ENCODE measurements at places on chromosomes 16 and 17.

DNA sequence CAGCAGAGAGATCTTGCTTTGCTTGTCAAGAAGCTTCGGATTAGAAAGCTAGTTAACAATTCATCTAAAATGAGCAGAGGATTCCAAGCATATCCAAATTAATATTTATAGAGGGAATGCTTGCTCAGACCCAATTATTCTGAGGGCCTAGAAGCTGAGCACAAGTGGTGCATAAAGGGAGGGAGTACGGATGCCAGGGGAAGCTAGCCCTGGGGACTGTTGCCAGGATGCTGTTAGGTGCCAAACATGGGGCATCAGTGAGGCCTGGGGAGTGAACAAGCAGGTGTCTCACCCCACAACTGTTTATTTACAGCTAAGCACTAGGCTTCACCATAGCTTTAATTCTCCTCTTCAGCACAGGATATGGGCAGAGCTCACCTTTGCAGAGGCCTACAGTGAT, 684.1 kb upstream of the C16orf82 start:
- DNase-seq, result no peak

- no peak for DNase-seq
Observed at GRCh38 chr17:79930877-79931816, 91.9 kb upstream of the CBX4 start.

GRCh38 chr17:48927978-48928745, 16.5 kb downstream of the SNF8 start:
- DNase-seq, result no peak

DNA sequence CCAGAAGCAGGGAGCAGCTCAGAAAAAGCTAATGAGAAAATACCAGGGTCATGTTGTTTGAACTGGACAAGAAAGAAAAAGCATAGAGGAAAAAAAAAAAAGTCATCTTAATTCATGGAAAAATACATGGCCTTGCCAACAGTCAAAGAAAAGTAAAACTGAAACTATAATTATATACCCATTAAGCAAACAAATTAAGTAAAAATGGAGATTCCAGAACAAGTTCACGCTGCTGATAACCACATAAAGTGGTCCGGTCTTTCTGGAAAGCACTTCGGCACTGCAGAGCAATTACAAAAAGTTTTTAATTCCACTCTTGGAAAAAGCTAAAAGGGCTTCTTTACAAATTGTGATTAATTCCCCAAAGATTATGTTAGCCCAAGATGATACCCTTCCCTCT, 12.4 kb upstream of the P2RX5 start:
- DNase-seq, result no peak

- DNase-seq, result no peak
Observed at GRCh38 chr17:72404872-72405271, 284.1 kb downstream of the SOX9 start.

DNA sequence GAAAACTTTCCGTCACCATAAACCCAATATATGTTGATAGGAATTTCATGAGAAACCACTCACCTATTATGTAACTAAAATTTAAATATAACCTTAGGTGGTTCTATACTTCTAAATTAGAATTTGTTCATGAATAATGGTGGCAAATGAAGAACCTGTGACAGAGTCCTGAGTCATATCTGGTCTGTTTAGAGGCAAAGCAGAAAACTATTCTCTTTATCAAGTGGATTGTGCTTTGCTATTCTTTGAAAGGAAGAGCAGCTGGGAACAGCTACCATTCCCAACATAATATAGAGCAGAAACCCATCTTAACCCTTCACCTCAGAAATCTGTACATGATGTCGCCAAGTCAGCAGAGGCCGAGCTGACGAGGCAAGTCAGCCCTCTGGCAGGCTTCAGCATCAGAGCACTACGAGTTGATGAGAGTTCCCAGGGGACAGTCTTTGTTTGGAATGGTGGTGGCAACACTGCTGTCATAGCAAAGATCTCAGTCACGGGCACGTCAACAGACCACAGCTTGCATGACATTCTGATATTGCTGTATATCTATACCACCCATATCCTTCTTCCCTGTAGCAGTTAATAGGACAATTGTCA, 631.9 kb upstream of the CA10 start:
- DNase-seq, result no peak

All from activated CD4-positive, CD25-positive, alpha-beta regulatory T cell treated with anti-CD3 and anti-CD28 coated beads, Interleukin-2, amount 50 U/mL, for 72 hours (primary cell).